AG08395 (cell line): ENCODE measurements at places on chromosomes 13 and 19.

GRCh38 chr19:47626238-47626637, 17.3 kb downstream of the BICRA start:
- DNase-seq: no peak

GRCh38 chr13:75088915-75089314, 393.1 kb downstream of the TBC1D4 start:
- DNase-seq: no peak

GRCh38 chr13:98172590-98173422, 4.3 kb downstream of the RNF113B start:
- DNase-seq: peak; percentile 28

- no peak for DNase-seq
These were observed 3.4 kb downstream of the MAP2K7 start for GRCh38 chr19:7907122-7907521.

DNA sequence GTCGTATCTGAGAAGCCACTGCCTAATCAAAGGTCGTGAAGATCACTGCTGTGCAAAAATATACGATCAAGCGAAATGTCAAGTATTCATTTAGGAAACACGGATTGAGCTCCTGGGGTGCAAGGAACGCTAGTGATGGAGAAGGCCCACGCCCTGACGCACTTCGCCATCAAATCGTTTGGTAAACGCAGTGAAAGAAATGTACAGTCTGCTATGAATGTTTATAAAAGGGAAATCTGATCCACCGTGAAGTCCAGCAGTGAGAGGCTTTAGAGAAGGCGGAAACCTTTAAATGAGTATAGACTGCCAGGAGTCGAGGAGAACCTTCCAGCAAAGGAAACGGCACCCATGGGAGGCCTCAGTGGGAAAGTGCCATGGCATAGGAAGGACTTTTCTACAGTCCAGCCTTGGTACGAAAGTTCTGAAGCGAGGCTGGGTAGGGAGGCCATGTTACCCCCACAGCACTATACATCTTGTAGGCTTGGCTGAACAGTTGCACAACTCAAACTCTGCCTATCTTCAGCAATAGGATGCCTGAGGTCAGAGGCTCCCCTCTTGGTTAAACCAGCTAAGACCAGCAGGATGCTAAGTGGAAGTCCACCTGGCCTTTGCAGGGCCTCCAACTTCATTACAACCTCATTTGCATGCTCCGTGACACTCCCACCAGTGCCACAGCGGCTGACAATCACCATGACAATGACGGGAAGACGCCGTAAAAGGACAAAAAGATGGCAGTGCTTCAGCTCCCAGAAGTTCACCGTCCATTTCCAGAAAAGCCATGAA, 20.4 kb downstream of the PCID2 start:
- no peak for DNase-seq

DNA sequence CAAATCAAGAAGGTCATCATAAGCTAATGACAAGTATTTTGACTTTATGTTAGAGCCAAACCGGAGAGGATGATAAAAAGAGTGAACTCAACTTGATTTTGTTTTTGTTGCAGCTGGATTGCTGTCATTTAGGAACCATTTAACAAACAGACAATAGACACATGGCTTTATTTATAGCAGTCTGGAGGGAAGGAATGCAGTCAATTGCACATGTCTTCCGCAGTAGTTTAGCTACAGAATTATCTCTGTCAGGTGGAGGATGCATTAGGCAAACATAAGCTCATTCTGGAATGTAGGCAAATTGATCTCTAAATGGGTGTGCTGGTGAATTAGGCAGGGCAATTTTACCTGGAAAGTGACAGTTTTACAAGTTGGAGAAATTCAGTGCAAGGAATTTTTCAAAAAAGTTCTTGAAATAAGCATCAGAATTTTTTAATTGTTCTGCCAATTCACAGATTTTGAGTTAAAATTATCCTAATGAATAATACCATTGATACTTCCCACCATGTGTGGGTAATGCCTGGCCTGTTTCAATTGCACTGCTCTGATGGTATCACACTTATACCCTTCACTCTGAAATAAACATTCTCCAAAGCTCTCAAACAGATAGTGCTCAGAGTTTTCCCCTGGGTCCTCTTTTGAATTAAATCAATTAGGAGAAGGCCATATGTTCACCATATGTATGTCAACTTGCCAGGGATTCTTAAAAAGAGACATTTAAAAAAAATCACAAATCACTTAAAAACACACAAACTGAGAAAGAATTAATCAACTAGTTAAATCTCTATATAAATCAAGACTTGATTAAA, 318.3 kb downstream of the NDFIP2 start:
- peak; percentile 16 for DNase-seq

- no peak for DNase-seq
These were observed 53.2 kb upstream of the ZNF536 start for GRCh38 chr19:30318936-30319335.

GRCh38 chr19:18090545-18091216, 3.9 kb upstream of the IL12RB1 start:
- DNase-seq: no peak

GRCh38 chr19:32680986-32681385, 5.3 kb downstream of the RGS9BP start:
- no peak for DNase-seq

- DNase-seq: no peak
These were observed 10.2 kb upstream of the SIGLEC6 start for GRCh38 chr19:51541458-51542357.

DNA sequence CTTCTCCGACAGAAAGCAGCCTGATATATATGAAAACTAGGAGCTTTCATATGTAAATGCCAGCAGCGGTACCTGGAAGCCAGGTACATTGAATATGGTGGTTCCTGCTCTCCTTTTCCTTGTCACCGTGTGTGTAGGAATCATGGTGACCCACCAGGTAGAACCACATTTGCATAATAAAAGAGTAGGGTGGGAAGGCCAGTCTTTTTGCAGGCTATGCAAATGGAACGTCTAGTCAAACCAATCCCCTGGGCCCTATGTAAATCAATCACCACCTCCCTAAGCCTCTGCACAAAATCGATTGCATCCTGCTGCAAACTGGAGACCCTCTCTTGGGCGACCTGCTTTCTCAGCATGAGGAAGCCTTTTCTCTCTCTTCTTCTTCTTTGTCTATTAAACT, 22.2 kb upstream of the ZNF181 start:
- no peak for DNase-seq

GRCh38 chr13:76148374-76148773, 512.2 kb downstream of the LMO7 start:
- DNase-seq: no peak

GRCh38 chr13:37097076-37097475, 8.4 kb downstream of the CSNK1A1L start:
- no peak for DNase-seq

DNA sequence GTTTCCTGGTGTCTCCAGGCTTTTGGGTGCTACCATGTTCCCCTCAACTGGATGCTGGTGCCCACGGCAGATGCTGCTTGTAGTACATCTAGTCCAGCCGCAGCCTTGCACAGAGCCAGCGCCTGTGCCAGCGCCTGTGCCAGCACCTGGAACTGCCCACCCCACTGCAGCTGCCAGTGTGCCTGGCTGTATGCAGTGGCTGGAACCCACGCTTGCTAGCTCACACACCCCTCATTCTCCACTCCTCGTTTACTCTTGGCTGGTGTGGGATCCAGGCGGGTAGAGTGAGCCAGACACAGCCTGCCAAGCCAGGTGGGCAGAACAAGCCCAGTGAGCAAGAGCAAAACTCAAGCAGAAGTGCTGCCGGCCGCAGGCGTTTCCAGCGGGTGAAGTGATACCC, 428.6 kb downstream of the SLITRK1 start:
- DNase-seq: no peak

DNA sequence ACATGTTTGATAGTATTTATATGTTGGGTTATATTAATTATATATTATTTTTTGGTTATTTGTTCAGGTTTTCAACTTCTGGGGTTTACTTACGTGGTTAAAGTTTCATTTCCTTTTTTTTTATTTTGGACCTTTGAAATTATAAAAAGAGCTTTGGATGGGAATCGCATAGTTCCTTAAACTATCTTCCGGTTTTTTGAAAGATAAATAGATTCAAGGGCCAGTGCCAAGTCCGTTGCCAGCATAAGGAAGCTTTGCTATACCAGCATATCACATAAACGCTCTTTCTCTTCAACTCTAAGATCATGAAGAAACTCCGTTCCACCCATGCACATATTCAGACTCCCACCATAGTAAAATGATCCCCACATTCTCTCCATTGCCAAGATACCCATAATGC, 7.4 kb upstream of the OXGR1 start:
- no peak for DNase-seq

- DNase-seq: no peak
These were observed 7.7 kb downstream of the C2CD4C start for GRCh38 chr19:400976-401865.

GRCh38 chr13:29435125-29435911, 160.2 kb downstream of the SLC7A1 start:
- DNase-seq: peak; percentile 90

GRCh38 chr19:41328842-41329225, 18.9 kb downstream of the CCDC97 start:
- no peak for DNase-seq
